Heart right ventricle (tissue), 16 donors: ENCODE measurements at places on chromosomes 2 and 18.
A peak's percentile ranks its signal among the peaks of the same experiment; 100 is the strongest.

DNA sequence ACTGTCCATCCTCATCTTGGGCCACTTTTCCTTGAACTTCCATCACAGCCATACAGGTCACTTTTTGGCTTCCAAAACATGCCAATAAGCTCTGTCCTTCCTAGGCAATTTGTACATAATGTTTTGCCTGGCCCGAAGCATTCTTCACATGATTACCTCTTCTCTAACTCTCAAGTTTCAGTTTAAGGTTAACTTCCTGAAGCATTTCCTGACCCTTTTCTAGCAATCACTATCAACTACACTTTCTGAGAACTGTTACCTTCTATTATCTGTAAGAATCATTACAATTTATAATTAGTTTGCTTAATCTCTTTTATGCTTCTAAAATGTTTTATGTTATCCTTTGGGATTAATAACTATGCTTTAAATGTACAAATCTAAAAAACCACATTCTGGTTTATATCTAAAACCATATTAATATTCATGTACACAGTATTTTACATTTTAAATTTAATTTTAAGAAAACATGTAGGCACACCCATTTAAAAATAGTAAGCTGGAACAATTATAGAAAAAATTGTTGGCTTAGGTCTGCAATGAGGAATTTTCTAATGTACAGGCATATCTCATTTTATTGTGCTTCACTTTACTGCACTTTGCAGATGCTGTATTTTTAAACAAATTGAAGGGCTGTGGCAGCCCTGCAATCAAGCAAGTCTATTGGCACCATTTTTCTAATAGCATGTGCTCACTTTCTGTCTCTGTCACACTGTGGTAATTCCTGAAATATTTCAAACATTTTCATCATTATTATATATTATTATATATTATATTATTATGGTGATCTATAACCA lies 76.4 kb downstream of the C2orf74 start:
- DNase-seq: no peak

GRCh38 chr2:174603280-174603679 lies 5.7 kb upstream of the WIPF1 start:
- peak; percentile 30 for DNase-seq

- no peak for DNase-seq
These were observed 119.8 kb downstream of the BCL2 start for GRCh38 chr18:63199743-63200241.

- DNase-seq: no peak
These were observed 51.6 kb upstream of the CPO start for GRCh38 chr2:206887745-206888144.

DNA sequence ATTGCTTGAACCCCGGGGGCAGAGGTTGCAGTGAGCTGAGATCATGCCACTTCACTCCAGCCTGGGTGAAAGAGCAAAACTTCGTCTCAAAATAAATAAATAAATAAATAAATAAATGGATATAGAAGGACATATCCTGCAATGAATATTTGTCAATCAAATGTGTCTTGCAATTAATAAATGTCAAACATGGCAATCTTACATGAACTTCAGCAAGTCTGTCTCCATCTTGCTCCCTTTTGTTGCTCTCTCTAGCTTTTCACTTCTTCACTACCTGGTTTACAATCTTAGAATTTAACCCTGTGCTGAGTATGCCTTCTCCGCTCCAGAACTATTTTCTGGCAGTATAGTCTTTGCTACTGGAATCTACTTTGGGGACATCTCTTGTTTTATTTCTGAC lies 3.3 kb upstream of the YES1 start:
- no peak for DNase-seq

GRCh38 chr2:5777131-5777535 lies 84.9 kb downstream of the SOX11 start:
- DNase-seq: no peak
